ENCODE measurements at places on chromosomes 4 and X.

DNA sequence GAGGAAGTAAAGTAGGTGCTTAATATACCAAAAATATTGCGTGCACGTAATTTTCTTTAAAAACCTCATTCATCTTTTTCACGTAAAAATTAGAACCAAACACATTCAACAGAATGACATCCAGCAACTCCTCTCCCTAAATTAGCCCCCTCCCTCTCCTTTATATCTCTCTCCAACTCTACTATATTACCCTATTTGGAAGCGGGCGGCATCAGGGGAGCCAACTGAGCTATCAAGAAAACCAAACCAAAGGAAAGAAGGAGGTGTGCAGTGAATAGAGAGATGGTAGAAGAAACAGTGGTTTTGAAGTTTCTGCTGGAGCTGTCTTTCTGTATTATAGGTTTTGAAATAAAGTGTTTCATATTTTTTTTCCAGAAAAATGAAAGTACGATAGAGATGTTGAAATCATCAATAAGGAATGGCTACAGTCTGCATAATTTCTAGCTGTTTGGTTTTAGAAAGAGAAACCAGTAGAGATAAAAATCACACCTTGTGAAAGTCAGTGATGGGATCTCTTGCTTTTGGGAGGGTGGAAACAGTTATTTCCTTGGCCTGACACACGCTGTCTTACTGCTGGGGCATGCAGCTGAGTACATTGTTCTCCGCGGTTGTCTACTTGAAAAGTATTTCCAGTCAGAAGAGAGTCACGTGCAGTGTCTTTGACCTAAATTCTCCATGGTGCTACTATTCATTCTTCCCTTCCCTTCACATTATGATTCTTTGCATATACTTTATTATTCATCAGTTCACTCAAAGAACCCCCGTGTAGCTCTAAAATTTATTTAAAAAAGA lies 94.1 kb upstream of the WDR17 start:
- DNase-seq = no peak

DNA sequence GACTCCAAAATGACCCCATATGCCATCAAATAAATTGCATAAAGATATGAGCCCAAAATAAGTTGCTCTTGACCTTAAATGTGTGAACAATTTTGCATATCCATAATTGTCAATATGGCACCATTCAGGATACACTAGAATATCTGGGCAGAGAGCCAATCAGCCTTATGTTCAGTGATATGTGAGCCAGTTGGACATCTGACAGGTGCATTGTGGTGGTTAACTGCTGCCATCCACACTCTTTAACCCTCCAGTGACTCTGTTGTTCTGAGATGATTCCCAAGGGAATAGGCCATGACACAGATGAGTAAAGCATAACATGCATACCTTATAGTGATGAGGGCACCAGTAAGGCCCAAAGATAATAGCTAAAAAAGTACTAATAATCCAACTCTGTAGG lies 500.1 kb downstream of the PCDH18 start:
- DNase-seq = no peak

DNA sequence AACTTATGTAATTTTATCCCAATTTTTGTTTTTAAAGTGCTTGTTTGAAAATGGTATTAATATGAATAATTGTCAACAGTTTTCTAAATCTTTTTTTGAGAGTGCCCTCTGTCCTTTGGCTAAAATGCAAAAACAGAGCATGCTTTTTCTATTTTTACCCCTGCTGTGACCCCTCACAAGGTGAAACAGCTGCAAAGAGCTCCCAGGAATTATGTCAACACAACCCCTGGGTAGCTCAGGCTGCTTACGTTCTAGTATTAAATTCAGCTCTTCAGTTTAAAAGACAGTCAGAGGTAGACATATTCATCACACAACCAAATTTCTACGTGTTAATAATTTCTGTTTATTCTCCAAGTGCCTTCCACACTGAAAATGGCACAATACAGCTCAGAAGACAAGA lies 367.5 kb downstream of the PRDM5 start:
- DNase-seq = no peak

- peak; percentile 45 for DNase-seq
Measured at GRCh38 chrX:104253567-104254441, 929 bp downstream of the ESX1 start.

- no peak for DNase-seq
Measured at GRCh38 chr4:28232951-28233350, 1372.3 kb downstream of the STIM2 start.

DNA sequence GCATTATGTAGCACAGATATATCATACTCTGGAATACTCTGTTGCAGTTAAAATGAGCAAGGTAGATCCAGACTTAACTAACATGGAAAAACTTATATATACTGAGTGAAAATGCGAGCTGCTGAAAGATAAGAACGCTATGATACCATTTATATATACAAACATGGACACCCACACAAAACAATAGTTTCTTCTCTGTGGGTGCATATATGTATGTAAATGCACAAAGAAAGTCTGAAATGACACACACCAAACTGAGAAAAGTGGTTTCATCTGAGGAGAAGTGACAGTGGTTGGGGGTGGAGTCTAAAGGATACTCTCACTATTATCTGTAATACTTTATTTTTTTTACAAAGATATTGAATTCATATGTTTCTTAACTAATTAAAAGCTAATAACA lies 12.2 kb upstream of the FGF2 start:
- DNase-seq = no peak

GRCh38 chr4:54548098-54548620 lies 109.6 kb upstream of the KIT start:
- no peak for DNase-seq

DNA sequence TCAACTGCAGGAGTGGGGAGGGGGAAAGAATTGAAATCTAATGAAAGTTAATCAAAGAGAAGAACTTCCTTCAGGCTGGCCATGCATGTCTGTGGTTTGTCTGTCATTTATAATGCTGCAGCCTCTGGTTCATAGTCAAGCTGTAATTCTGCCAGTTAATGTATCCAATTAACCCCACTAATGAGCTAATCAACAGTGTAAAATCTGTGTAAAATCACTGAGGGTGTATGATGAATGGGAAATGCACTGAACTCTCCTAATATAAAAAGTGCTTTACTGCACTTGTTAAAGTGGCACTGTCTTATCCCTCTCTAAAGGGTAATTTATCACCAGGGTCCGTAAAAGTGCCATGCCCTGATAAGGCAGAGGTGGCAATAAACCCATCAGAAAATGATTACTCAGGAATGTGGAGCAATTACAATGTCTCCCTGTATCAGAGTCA lies 798.1 kb downstream of the PDHA2 start:
- peak; percentile 6 for DNase-seq
